ENCODE measurements at places on chromosomes 16 and 17.

DNA sequence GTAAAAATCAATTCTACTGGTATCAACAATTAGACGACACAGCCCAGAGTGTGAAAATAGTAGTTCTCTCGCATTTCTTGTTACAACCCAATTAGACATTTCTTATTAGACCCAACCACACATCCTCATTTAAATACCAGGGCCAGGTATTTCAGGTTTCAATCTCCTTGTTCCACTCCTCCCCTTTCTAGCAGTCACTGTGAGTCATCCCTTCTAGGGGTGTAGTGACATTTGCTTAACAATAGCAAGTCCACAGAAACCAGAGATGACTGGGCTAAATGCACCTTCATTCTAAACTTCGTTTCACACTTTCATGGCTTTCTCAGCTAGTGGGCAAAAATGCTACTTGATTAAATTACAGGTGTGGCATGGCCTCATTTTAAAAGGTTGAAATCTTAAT, 116.9 kb upstream of the CACNG3 start:
- DNase-seq: no peak

- peak; percentile 60 for DNase-seq
Observed at GRCh38 chr17:46979147-46979863, at the start of gene RPRML. Gene RPRML, minus strand, starts transcription at chr17:46979253. Its CDS starts 246 bp downstream, at chr17:46979007.

GRCh38 chr17:4850246-4850645, 17.1 kb downstream of the MINK1 start:
- DNase-seq: no peak

GRCh38 chr17:31466096-31466760, 74.8 kb downstream of the RAB11FIP4 start:
- no peak for DNase-seq

- DNase-seq: no peak
Observed at GRCh38 chr16:57244463-57244766, 644 bp upstream of the ARL2BP start.

GRCh38 chr17:19248151-19248927, 11.2 kb downstream of the EPN2 start:
- DNase-seq: no peak

DNA sequence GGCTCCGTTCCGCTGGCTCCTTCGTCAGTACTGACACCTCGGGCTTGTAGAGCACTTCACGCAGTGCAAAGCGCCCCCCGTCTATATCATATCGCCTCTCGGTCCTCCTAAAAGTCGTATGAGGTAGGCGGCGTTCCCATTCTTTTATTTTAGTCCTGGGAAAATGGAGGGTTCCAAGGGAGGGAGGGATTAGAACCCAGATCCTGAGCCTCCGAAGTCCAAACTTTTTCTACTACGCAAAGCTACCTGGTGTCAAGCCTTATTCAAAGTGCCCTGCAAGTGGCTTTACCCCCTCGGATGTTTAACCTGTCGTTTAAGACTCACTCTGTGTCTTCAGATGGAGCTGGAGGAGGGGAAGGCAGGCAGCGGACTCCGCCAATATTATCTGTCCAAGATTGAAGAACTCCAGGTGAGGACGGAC, 348 bp upstream of the FTSJ3 start:
- no peak for DNase-seq

DNA sequence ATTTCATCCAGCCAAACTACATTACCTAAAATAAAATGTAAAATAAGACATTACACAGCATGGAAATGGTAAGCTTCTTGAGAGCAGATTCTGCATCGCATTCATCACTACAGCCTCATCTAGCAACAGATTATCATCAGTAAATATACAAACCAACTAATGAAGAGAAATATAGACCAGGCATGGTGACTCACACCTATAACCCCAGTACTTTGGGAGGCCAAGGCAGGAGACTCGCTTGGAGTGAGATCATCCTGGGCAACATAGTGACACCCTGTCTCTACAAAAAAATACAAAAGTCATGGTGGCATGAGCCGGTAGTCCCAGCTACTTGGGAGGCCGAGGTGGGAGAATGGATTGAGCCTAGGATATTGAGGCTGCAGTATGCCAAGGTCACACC, 19.9 kb downstream of the NCBP3 start:
- DNase-seq: no peak

DNA sequence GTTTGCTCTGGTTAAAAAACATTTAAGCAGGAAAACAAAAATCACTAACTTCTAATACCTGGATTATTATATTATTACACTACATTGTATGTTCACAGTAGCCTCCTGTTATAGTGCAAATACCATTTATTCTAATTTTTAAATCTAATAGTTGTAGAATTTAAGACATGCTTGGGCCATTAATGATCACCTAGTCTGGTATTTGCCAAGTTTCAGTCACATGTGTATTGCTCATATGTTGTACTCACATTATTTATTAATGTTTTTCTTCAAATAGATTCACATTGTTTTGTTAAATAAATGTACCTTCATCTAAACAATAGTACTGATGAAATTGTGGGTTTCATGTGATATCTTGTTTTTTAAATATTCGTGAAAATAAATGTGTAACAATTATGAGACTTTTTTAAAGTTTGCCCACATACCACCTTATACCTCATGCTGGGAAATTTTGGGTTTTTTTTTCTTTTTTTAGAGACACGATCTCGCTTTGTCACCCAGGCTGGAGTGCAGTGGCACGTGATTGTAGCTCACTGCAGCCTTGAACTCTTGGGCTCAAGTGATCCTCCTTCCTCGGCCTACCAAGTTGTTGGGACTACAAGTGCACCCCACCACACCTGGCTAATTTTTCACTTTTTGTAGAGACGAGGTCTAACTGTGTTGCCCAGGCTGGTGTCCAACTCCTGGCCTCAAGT, 5.9 kb downstream of the ZNF771 start:
- no peak for DNase-seq

GRCh38 chr17:61318684-61319098, 81.0 kb upstream of the TBX2 start:
- no peak for DNase-seq

GRCh38 chr17:33927732-33928133, 327.4 kb upstream of the CCL2 start:
- no peak for DNase-seq
